ENCODE measurements at places on chromosomes 6 and 20.

DNA sequence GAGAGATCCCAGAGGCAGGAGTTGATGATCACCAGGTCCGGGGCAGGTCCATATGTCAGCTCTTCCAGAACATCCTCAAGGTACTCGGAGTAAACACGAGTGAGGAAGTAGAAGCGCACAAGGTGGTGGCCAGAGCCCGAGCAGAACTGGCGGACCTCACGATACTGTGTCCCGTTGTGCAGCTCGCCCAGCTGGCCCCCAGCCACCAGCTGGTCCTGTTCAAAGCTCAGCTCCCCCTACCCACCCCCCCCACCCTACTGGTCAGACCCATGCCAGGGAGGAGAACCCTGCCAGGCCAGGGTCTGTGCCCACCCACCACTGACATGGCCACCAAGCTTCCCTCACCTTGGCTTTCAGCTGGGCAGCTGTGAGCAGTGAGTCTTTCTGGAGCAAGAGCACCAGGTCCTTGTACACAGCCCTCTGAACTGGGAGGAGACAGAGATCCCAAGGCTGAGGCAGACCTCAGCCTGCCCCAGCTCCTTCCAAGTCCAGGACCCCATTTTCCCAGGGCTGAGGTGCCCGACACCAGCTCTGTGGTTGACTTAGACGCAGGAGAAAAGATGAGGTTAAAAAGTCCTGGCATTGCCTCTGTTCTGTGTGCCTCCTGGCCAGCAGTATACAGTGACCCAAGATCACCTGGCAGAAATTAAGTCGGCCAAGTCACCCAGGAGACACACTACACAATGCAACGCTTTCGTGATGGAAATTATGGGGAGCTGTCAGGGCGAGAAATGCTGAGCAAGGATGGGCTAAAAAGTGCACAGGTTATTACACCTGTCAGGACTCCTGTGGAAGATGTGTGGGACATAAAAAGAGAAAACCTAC lies 1.4 kb downstream of the PCED1A start:
- no peak for DNase-seq

GRCh38 chr20:56637576-56637975 lies 8.5 kb downstream of the TFAP2C start:
- DNase-seq = no peak

GRCh38 chr6:102474041-102474807 lies 1080.7 kb downstream of the GRIK2 start:
- DNase-seq = no peak

- DNase-seq = no peak
Observed at GRCh38 chr20:14264869-14265268, 72.5 kb downstream of the FLRT3 start.

DNA sequence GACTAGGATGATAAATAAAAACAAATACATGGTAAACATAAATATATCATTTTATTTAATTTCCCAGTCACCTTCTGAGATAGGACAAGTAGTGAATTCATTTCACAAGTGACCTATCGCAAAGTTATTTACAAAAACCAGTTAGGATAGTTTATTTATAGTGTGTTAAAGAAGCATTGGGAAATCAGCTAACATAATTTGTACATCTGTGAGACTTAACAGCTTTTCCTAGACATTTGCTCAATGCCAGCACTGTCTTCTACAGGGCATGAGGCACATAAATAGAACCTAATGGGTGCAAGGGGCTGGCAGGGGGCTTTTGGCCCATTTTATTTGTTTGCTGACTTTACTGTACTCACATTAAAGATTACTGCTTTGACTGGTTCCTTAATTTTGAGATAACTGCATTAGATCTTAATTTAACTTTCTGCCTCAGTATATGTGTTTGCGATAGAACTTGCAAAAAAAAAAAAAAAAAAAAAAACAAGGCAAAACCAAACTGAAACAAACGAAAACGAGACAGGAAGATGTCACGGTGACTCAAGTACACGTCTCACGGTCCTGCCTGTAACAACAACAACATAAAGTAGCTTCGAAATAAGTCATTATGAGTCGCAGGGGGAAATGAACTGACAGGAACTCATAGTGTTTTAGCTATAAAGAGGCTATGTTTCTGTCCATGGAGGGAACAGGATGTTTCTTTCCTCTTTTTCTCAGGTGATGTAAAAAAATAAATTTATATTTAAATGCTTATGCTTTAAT lies 133.7 kb upstream of the GMDS start:
- DNase-seq = no peak

GRCh38 chr6:16576451-16577368 lies 184.6 kb downstream of the ATXN1 start:
- DNase-seq = no peak

DNA sequence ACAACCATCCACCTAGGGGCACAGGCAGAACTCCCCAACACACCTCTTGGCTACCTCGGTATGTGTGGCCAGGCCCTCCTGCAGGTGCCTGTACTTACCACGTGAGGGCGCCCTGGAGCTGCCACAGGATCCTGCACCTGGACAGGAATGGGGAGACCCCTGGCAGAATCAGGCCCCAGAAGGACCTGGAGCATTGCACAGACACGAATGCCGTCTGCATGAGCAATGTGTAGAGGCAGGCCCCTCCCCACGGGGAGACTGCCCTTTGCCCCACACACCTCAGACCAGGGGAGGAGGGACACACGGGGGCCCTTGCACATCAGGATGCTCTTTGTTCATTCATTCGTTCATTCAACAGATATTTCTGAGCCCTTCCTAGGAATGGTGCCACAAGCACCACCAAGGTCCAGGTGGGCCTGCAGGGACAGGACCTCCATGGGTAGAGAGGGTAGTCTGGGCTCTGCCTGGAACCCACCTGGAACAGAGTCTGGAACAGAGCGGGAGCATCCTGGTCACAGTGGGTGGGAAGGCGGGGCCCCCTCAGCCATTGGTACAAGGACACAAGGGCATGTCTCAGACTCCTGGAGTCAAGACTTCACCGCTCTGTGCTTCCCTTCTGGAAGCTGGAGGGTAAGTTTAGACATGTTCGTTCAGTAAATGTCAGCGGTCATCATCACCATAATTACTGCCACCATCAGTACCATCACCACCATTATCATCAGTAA lies 32.3 kb downstream of the YTHDF1 start:
- peak; percentile 40 for DNase-seq
